NCI-H524 (cell line): ENCODE measurements at places on chromosomes 11 and 22.

DNA sequence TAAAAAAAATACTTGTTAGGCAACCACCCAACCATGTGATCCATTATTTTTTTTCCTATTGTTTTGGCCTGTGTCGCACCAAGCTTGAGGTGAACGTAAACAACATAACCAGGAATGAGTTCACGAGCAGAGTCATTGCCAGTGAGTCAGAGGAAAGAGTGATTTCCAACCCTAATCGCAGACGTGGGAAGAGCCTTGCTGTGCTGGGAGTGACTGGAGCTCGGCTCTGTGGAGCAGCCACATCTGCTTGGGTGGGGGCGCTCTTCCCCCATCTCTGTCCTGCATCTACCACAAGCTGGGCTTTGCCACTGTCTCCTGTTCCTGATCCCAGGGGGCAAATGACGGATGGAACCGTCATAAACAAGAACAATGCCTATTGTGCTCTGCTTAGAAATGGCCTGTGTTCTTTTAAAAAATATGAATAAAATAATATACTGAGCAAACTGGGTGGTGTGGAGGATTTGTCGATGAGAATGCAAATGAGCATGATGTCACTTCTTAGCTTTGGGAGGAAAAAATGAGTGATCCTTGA is 210.0 kb downstream of the KIRREL3 start:
- no peak for DNase-seq

- DNase-seq = no peak
These were observed 33.6 kb downstream of the NTM start for GRCh38 chr11:131404010-131404409.

DNA sequence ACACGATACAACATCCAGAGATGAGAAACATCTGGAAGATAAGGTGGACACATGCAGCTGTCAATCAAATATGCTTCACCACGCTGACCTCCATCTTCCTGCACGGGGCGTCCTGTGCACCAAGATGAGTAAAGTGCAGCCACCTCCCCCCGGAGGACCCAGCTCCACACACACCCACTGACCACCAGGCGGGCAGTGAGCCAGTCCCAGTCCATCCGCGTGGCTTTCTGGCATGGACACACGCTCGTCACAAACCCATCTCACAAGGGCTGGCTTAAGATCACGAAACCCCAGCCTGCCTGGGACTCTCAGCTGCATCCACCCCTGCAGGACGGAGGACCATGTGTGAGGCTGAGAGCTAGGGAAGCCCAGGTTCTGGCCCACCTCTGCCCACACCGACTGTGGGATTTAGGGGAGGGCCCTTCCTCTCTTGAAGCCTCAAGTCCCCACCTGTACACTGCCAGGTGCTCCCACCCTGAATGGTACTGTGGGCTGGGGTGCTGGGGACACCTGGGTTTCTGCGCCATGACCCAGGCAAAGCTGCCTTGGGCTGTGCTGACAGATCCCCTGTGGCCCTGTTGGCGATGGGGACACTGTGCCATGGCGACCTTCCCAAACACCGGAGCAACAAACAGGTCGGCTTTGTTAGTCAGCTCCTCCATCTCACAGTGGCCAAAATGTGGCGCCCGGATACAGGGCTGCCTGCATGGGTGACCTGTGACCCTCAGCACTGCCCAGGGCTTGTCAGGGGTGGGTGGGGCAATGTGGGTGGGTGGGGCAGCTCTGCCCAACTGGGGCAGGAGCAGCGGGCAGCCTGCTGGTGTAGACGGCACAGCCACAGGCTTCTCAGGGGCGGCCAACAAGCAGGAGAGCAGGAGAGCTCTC is 629.0 kb downstream of the TBC1D22A start:
- no peak for DNase-seq

DNA sequence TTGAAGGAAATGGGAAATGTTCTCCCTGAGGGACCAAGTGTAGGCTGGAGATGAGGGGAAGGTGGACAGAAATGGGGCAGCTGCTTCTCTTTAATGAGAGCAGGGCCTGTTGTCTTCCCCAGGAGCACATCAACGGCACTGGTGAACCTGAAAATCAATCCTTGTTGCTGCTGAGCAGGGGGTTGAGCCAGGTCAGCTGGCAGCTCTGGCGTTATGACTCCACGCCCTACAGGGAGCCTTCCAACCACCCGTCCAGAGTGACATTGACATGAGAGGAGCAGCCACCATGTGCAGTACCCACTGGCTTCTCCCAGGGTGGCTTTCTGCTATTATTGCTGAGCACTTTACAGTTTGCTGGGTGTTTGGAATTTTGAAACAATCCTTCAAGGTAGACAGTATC is 116.9 kb upstream of the LDLRAD3 start:
- DNase-seq = no peak

DNA sequence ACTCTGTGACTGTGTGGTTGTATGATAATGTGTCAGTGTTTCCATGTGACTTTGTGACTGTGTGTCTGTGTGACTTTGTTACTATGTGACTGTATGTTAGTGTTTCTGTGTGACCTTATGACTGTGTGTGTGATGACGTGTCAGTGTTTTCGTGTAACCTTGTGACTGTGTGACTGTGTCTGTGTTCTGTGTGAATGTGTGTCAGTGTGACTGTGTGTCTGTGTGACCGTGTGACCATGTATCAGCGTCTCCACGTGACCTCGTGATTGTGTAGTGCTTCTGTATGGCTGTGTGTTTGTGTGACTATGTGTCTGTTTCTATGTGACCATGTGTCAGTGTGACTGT is 9.5 kb upstream of the PKNOX2 start:
- no peak for DNase-seq

DNA sequence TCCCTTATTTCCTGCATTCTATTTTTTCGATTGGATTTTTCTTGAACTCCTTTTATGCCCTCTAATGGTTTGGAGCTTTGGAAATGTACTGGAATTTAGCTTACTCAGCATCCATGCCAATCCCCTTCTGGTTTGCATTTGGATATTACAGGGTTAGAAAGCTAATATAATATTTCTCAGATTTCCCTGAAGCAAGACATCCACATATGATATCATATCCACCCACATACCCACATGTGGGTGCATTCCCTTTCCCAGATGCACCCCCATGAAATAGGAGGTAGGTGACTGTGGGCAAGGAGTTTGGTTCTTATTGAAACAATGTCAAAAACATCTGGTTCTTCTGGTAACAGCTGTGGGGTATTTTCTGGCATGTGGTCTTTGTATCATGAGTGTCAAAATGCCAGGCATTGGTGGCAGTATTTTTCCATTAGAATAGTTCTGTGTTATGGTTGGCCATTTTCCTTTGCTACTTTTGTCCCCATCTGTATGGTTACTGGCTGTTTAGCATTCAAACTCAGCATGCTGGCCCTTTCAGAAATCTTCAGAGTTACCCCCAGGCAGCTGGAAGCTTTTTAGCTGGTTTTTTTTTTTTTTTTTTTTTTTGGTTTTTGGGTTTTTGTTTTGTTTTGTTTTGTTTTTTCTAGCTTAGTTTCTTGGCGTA is 32.7 kb upstream of the DDX10 start:
- DNase-seq = no peak

DNA sequence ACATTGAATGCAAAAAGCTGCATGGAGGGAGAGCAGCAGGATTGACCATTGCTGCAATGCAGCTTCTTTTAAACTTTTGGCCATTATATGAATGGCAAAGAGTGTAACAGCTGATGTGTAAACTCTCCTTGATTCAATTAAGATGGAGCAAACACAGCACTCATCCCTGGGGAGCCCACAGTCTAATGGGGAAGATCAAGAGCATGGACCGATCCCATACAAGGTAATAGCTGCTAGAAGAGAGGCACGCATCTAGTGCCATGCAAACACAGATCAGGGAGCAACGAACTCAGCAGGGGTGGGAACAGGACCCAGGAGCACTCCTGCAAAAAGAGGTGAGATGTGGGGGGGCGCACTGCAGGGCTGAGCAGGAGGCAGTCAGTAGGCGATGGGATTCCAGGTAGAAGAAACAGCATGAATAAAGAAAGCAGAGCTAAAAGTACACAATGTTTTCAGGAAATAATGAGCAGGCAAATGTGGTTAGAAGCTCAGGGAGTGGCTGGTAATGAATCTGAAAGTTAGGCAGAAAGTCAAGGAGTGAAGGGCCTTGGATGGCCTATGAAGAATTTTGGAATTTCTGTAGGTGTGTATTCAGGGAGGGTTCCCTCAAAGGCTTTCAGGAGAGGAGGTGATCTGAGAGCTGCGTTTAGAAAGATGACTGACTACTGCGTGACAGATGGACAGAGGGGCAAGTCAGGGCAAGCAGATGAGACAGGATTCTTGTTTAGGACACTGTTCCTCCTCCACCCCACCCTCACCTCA is 17.2 kb upstream of the BMAL1 start:
- no peak for DNase-seq

DNA sequence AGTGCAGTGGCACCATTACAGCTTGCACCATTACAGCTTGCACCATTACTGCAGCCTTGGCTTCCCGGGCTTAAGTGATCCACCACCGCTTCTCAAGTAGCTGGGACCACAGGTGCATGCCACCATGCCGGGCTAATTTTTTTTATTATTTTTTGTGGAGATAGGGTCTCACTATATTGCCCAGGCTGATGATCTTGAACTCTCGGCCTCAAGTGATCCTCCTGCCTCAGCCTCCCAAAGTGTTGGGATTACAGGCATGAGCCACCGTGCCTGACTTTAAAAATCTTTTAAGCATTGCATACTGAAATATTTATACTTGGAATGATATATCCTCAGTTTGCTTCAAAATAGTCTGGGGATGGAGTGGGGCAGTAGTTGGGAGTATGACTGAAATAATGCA is 10.4 kb downstream of the PAFAH1B2 start:
- no peak for DNase-seq
